ENCODE measurements at places on chromosomes 4 and X.

DNA sequence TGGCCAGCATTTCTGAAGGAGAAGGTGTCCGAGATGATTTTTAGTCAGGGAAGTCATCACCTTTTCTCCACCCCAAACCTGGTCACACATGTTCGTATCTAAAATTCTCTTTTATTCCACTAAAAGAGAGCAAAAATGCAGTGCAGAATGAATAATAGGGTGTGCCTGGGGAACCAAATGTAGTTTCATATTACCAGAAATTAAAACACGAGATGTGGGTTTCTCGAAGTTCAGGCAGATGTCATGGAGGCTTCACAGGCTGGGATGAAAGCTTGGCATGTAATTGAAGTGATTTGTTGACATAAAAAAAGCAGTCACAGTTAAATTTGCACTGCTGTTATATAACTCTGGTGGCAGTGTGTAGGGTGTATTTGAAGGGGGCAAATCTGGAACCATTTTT is 165.5 kb upstream of the PDE5A start:
- no peak for DNase-seq

GRCh38 chr4:148693913-148694649 is 251.9 kb upstream of the NR3C2 start:
- no peak for DNase-seq

- no peak for DNase-seq
These were observed 199.5 kb upstream of the IGFBP7 start for GRCh38 chr4:57309658-57310057.

DNA sequence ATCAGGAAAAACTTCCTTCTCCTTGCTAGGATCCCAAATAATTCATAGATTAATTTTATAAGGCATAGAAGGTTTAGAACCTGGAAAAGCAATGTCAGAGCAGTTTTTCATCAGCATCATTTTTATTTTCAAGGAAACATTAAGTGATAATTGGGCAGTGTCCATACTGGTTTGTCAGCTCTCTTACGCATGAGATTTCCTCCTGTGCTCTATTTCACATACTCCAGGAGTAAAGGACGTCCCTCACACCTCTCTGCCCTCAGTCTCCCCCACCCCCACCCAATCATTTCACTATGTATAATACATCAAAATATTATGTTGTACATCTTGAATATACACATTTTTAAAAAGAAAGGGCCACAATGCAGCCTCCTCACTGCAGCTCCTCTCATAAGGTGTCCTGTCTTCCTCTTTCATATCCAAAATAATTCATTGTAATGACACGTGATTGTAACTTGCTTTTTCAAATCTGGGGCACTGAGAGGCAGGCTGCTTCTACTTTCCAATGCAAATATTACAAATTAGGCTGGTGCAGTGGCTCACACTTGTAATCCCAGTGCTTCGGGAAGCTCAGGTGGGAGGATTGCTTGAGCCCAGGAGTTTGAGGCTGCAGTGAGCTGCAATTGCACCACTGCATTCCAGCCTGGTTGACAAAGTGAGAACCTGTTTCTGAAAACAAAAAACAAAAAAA is 34.4 kb downstream of the ARHGEF38 start:
- no peak for DNase-seq

DNA sequence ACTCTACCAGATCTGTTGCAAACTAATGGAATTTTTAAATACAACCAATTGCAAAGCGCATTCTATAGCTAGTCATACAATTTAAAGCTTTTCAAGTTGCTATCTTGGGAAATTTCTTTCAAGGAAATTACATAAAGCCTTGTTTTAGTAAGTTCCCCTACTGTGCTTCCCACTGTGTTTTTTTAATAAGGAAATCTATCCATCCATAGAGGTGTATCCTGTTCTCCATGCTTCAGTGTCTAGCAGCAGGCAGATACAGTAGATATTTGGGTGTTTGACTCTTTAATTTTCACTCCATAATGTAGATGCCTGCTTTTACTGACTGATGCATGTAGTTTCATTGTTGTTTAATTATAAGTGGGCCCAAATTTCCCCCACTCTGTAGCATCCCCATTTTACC is 171.6 kb upstream of the POU3F4 start:
- DNase-seq = no peak

DNA sequence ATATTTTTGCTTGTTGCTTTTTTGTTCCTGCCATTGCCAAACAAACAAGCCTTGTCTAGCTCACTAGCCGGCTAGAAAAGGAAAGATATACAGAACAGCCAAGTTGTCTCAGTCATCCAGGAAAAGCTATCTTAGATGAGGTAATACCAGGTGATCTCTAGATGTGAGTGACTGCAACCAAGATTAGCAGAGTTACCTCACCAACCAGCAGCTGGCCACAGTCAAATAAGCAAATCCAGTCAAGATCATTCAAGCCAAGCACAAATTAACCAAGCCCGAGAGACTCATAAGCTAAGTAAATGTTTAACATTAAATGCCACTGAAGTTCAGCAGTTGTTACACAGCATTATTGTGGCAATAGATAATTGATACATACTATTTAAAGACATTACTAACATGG is 108.6 kb downstream of the CENPC start:
- no peak for DNase-seq

DNA sequence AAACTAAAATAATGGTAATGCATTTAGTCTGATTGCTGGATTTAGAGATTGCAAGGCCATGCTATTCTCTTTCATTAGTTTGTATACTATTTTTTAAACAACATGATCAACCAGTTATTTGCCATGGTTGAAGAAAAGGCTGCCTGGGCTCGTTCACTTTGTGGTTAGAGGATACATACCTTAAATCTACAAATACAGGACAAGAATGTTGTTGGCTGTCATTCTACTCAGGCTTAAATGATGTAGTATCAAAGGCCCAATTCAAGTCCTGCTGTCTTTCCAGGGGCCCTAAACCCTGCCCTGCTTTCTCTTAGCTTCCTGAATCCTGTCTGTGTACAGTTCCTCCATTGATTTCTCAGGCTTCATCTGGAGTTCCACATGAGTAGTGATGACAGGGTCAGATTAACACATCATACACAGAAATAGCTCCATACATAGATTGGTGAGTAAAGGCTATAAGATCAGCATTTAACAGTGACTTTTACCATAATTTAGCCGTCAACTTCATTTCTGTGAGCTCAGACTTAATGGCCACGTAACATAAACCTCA is 114.9 kb upstream of the GPRIN3 start:
- DNase-seq = no peak

DNA sequence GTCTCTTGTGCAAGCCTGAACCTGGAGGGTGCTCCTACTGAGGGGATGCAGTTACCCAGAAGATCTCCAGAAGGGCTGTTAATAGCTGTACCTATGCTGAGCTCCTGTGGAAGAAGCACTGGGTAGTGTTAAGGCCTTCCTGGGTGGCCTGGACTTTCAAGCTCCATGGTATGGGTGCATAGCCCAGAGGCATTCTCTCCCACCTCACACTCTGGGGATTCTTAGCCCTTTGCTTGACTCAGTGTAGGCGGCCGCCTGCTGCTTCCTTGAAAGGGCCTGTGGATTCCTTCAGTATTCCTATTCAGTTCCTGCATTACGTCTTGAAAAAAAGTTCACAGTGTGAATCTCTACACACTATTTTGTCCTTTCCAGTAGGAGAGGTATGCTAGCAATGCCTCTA is 235.7 kb upstream of the MAGEB16 start:
- no peak for DNase-seq

GRCh38 chr4:112857461-112857860 is 192.0 kb upstream of the ANK2 start:
- no peak for DNase-seq

- DNase-seq = no peak
These were observed 48.2 kb upstream of the PCDH7 start for GRCh38 chr4:30671926-30672448.

DNA sequence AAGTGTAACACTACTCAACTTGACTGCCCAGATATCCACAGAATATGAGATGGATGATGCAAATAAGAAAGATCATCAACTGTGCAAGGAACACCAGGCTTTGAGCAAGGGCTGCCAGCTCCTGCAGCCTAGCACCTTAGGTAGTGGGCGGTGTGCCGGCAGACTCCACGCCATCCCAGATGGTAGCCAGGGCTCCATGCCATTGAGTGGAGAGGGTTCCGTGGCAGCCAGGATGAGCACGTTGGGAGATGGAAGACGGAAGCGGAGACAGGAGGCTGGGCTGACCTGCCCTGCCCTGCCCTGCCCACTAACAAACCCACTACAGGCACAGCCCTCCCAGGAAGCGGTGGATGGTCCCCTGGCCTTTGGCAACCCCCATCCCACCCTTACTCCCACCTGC is 51.9 kb downstream of the TMPRSS11F start:
- no peak for DNase-seq

GRCh38 chr4:98963538-98964433 is 31.7 kb upstream of the METAP1 start:
- no peak for DNase-seq

DNA sequence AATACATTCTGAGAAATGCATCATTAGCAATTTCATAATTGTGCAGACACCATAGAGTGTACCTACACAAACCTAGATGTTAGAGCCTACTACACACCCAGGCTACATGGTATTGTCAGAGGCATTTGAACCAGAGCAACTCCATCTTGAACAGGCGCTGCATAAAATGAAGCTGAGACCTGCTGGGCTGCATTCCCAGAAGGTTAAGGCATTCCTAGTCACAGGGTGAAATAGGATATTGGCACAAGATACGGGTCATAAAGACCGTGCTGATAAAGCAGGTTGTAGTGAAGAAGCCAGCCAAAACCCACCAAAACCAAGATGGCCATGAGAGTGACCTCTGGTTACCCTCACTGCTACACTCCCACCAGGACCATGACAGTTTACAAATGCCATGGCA is 116.4 kb downstream of the LARP7 start:
- no peak for DNase-seq

- DNase-seq = no peak
These were observed 27.4 kb upstream of the CLDN24 start for GRCh38 chr4:183349673-183350072.

- peak; percentile 42 for DNase-seq
These were observed at the start of gene FGFBP2 for GRCh38 chr4:15963001-15963451. Gene FGFBP2, minus strand, starts transcription at chr4:15963175. Its CDS starts 46 bp downstream, at chr4:15963129.

GRCh38 chr4:145279122-145279960 is 99.0 kb upstream of the OTUD4 start:
- DNase-seq = no peak

DNA sequence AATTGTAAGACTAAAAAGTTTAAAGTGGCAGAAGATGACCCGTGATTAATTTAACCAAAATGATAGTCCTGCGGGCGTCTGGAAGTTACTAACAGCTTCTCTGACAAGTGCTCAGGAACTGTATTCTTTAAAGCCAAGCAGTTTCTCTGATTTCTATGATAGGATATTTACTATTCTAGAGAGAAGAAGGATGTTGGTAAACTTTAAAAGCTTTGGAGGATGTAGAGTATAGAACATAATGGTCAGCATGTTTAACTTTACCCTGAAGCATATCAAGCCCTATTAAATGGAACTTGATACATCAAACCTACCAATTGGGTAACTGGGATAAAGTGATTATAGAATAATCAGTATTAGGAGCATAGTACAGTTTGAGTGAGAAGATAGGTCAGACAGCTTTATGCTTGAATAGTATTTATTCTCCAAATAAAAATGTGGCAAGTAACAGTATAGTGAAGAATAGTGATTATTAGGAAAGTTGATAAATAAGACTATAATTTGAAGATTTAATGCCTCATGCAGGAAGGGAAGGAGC is 1.8 kb downstream of the STIM2 start:
- no peak for DNase-seq

- no peak for DNase-seq
These were observed 85.5 kb downstream of the SNCA start for GRCh38 chr4:89751416-89751815.

- no peak for DNase-seq
These were observed 30.3 kb upstream of the LAP3 start for GRCh38 chr4:17546678-17547077.

GRCh38 chrX:136577552-136577951 is 45.5 kb downstream of the VGLL1 start:
- peak; percentile 40 for DNase-seq

DNA sequence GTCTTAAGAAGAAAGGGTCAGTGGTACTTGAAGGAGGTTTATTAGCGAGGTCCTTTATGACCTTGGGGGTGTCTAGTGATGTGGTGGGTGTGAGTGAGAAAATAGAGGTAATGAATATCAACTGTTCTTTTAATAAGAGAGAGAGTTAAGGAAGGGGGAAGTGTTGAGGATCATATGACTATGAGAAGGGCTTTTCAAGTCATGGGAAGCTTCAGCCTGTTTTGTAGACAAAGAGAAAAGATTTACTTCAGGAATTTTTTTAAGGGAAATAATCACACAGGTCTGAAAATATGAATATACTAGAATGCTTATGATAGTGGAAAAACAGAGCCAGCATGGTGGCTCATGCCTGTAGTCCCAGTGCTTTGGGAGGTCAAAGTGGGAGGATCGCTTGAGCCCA is 41.3 kb upstream of the MTMR1 start:
- no peak for DNase-seq

DNA sequence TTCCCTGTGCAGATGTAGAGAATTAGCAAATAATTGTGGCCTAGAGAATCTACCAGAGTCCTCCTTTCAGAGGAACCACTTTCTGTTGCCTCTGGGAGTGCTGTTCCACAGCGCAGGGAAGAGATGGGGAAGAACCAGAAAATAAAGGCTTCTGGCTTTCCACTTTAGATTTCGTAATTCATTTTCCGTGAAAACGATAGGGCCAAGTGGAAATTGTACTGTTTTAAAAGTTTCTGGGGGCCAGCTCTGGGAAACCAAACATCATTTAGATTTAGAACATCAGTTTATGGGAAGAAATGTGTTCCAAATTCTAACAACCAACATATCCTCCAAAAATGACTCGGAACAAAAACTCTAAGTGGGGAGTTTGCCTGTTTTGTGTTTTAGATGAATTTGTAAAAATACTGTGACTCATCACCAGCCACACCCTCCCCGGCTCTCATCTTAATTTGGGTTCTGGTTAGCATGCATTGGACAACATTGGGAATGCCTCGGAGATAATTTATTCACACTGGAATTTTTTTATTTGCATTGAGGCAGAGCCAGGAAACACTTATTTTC is 65.2 kb upstream of the LNX1 start:
- DNase-seq = no peak

DNA sequence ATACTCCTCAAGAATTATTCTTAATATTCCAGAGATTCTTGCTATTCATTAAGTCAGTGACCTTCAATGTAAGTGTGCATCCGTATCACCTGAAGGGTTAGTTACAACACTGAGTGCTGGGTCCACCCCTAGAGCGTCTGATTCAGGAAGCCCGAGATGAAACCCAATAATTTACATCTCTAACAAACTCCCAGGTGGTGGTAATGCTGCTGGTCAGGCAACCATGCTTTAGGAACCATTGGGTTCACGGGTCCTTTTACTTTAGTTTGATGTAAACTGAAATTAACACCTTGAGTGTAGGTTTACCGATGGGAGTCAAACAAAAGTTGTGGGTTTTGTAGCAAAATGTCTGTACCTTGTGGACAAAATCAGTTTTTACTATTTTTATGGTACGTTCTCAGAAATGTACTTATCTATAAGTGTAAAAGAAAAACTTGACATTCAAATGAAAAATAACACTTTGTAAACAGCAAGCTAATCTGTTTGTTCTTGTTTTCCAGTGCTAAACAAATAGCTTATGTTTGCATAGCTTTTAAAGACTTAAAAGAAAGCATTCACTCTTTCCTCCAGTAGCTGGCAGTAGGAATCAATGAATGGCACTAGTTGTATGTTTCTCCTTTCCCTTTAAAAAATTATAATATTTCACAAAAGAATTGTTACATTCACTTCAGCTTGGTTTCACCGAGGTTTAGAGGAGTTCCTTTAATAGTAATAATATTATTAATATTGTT is 32.7 kb downstream of the ACE2 start:
- DNase-seq = no peak

GRCh38 chr4:6236816-6237390 is 32.7 kb upstream of the WFS1 start:
- no peak for DNase-seq
